Immature natural killer cell (primary cell): ENCODE measurements at places on chromosomes 1 and 21.

DNA sequence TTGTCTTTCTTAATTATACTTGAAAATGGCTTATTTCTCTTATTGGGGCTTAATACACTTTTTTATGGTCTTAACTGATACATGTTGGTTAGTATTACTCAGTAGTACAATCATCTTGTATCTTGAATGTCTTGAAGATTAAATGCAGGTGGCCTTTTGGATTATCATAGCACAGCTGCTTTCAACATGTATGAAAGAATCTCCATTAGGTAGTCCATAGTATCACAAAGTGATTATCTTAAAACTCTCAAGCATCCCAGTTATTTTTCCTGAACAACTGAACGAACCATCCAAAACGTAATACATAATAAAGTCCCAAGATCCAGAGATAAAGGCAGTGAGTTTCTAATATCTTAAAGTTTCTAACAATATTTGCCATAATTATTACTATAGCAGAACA is 51.7 kb upstream of the MYOCOS start:
- no peaks in the 10 kb centered on the region for H3K27me3 ChIP-seq
- no peak overlapping the region for H3K4me3 ChIP-seq
- H3K27ac ChIP-seq: peak overlapping the region; percentile 28

GRCh38 chr1:97901017-97901658 is 19.7 kb downstream of the DPYD start:
- H3K27ac ChIP-seq: peak overlapping the region; percentile 68
- peaks cover 11% of the 10 kb centered on the region for H3K36me3 ChIP-seq
- peak overlapping the region; percentile 82 for H3K4me3 ChIP-seq
- no peaks in the 10 kb centered on the region for H3K27me3 ChIP-seq
- H3K4me1 ChIP-seq: peaks cover 66% of the 10 kb centered on the region

DNA sequence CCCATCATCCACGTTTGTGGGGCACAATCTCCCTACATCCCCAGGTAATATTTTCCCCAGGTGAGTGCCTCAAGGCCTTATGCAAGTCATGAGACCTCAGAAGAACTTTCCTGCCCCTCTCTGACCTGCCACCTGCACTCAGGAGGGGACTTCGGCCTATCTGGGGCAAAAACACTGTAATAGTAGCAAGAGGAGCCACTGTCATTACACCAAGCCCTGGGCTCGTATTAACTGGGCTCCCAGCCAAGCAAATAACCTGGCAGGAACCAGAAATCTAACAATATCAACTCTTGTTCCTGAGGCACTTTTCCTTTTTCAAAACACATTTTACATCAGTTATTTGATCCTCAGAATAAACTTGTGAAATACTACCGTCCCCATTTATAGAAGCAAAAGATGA is 30.9 kb downstream of the LAMB3 start:
- DNase-seq: no peak
- no peaks in the 10 kb centered on the region for H3K36me3 ChIP-seq
- H3K4me1 ChIP-seq: no peaks in the 10 kb centered on the region
- peaks cover 8% of the 10 kb centered on the region for H3K27me3 ChIP-seq

DNA sequence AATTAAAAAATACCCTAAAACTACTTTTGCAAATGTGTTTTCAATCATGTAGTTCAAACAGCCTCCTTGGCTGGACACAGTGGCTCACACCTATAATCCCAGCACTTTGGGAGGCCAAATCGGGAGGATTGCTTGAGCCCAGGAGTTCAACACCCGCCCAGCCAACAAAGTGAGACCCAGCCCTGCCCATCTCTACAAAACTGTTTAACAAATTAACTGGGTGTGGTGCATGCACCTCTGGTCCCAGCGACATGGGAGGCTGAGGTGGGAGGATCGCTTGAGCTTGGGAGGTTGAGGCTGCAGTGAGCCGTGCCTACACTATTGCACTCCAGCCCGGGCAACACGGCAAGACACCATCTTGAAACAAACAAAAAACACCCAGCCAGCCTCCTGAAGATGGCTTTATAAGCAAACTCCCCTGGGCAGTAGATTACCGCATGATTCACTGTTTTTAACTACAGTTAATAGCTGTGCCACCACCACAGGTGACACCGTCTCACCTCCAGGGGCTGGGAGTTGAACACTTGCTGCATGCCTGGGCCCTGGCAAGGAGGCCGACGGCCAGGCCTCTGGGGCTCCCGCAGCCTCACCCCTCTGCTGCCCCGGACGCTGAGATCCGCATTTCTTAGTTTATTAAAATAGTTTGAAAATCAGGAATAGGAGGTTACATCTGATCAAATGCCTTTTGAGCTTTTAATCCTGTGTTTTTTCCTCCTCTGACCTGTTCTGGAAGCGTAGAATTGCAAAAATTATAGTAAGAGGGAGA is 16.2 kb downstream of the PTTG1IP start:
- H3K27me3 ChIP-seq: peaks cover 10% of the 10 kb centered on the region
- H3K27ac ChIP-seq: no peak overlapping the region
- H3K36me3 ChIP-seq: peaks cover 37% of the 10 kb centered on the region
- H3K4me3 ChIP-seq: no peak overlapping the region
- peaks cover 45% of the 10 kb centered on the region for H3K4me1 ChIP-seq

DNA sequence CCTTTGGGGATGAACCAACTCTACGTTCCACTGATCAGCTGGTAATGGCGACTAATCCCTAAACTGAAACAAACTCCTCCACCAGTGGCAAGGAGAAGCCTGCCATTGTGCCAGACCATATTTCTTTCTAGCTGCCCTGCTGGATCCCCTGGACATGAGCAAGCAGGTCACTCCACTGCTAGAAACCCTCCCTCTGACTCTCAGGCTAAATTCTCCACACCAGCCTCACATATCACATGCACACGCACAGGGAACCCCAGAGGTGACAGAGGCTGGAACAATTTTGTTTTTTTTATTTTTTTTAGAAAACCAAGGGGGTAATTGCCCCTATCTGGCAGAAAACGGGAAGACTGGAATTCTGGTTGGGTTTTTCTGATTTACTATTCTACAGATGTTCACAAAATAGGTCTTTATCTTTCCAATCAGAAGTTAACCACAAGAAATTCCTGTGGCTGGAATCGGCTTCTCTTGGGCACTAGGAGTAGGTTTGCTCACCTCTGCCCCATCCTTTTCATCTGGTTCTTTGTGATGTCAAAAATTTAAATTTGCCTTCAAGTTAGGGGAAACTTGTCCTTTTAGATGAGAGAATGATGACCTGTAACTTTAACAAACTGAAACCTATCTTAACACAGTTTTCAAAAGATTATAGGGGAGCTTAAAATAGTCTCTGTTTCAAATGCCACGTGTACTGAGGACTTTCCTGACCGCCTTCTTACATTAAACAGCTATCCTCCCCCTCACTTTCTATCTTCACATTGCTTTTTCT is 258.1 kb downstream of the SDCCAG8 start:
- no peaks in the 10 kb centered on the region for H3K27me3 ChIP-seq
- peaks cover 46% of the 10 kb centered on the region for H3K4me1 ChIP-seq
- no peak overlapping the region for H3K27ac ChIP-seq
- no peak for DNase-seq
- H3K4me3 ChIP-seq: no peak overlapping the region

- DNase-seq: no peak
- H3K27me3 ChIP-seq: no peaks in the 10 kb centered on the region
- no peaks in the 10 kb centered on the region for H3K36me3 ChIP-seq
- no peaks in the 10 kb centered on the region for H3K4me1 ChIP-seq
- H3K27ac ChIP-seq: no peak overlapping the region
Measured at GRCh38 chr1:33608825-33609400, 136.5 kb downstream of the ZSCAN20 start.

DNA sequence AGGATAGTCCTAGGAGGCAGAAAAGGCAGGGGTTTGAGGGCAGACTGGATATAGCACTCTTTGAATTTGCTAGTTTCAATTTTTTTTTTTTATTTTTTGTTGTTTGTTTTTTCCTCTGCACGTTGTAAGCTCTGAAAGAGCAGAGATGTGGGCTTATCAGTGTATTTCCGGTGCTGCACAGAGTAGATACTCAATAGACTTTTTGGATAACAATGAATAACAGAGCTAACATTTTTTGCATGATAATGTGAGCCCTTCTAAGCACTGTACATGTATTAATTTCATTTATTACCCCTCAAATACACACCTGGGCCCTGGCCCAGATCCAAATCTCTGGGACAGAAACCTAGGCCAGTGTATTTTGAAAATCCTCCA is 17.1 kb upstream of the PARP1 start:
- no peak overlapping the region for H3K27ac ChIP-seq
- H3K4me1 ChIP-seq: peaks cover 7% of the 10 kb centered on the region
- no peak overlapping the region for H3K4me3 ChIP-seq
- no peak for DNase-seq
- H3K27me3 ChIP-seq: peaks cover 6% of the 10 kb centered on the region
- no peaks in the 10 kb centered on the region for H3K36me3 ChIP-seq

DNA sequence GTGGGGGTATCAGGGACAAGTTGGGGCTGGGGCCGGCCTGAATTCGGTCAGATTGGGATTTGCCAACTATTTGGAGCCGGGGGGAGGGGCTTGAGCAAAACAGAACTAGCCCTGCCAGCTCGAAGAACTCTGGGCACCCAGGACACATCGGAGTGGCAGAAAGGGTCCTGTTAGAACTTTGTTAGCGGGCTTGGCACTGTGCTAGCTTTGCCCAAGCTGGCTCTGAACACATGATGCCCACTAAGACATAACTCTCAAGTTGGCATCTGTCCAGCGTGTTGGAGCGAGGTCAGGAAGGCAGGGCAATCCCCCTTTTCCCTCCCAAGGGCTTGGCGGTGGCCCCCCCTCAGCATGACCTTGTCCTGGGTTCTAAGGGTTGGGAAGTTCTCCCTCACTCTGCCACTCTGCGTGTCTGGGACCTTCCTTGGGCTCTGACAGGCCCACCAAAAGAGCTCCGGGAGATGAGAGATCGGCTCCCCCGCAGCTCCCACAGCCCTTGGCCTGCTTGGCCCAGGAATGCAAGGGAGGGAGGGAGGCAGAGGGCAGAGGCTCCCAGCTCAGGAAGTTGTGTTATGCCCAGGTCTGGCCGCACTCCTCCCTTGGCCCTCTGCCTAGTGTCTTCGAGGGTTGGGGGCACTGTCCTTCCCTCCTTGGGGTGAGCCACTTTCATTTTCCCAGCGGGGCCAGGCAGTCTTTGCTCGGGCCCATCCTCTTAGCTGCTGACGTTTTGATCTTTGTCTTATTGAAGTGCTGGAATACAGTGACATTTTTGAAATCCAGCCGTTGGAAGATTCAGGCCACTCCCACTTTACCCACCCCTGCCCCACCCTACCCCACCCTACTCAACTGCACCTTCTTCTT is 1.2 kb downstream of the LMNA start:
- no peaks in the 10 kb centered on the region for H3K36me3 ChIP-seq
- H3K27ac ChIP-seq: peak overlapping the region; percentile 91
- H3K4me1 ChIP-seq: peaks cover 23% of the 10 kb centered on the region
- DNase-seq: no peak
- H3K27me3 ChIP-seq: peaks cover 26% of the 10 kb centered on the region
